T-helper 17 cell (primary cell): ENCODE measurements at places on chromosomes 4 and X.

GRCh38 chr4:141352909-141353525, 132.3 kb downstream of the ZNF330 start:
- H3K36me3 ChIP-seq = no peaks in the 10 kb centered on the region
- peaks cover 4% of the 10 kb centered on the region for H3K4me1 ChIP-seq
- H3K27me3 ChIP-seq = peaks cover 10% of the 10 kb centered on the region
- H3K27ac ChIP-seq = no peak overlapping the region
- H3K4me3 ChIP-seq = no peak overlapping the region

- no peaks in the 10 kb centered on the region for H3K36me3 ChIP-seq
- no peak for DNase-seq
- no peaks in the 10 kb centered on the region for H3K27me3 ChIP-seq
- no peak overlapping the region for H3K27ac ChIP-seq
- no peak overlapping the region for H3K4me3 ChIP-seq
Measured at GRCh38 chr4:75107755-75108612, 175.1 kb downstream of the PARM1 start.

GRCh38 chr4:111812114-111812513, 333.1 kb upstream of the FAM241A start:
- no peak overlapping the region for H3K4me3 ChIP-seq
- no peak overlapping the region for H3K27ac ChIP-seq
- no peaks in the 10 kb centered on the region for H3K4me1 ChIP-seq
- H3K36me3 ChIP-seq = no peaks in the 10 kb centered on the region

DNA sequence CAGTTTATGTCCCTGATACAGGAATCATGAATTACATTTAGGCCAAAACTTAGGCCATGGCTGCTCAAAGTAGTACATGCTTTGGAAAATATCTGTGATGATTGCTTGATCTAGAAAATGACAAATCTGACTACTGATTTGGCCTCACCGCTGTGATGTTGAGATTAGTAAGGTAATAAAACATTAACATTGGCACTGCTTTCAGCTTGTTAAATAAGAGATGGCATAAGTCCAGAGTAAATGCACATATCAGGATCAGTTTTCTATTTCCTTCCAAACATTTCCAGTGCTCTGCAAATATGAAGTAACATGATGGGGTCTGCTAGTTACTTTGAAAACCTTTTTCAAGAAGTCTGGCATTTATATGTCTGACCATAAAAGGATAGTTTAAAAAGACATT, 687.3 kb upstream of the ACTRT1 start:
- no peak overlapping the region for H3K27ac ChIP-seq
- no peaks in the 10 kb centered on the region for H3K4me1 ChIP-seq
- H3K36me3 ChIP-seq = no peaks in the 10 kb centered on the region
- DNase-seq = no peak
- H3K4me3 ChIP-seq = no peak overlapping the region

DNA sequence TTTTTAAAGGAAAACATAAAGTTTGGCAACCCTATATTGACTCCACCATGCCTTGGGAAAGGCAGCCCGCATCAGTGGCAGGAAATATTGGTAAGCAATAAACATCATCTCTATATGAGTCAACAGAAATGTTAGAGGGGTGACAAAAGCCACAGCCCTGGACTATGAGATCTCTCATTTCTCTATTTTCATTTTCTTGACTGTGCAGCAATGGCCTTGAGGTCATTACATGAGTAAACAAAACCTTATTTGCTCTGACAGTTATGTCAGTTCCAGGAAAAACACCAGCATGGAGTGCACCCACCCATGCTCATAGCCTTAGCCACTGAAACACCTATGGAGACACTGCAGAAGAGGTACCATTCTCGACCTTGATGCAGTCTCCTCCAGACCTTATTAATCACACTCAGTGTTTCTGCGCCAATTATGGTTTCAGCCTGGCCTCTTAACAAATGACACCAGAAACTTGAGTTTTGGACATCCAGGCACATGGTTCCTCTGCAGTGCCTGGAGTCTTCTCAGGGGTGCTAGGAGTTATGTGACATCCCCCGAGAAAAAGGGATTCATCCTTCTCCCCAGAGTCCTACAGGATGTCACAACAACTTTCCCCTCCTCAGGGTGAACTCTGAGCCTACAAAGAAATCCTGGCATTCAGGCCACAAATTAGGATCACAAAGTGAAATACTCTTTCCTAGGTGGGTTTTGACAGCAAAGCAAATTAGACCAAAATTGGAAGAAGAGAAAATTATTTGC, 16.0 kb upstream of the HPGD start:
- H3K4me1 ChIP-seq = no peaks in the 10 kb centered on the region
- no peak overlapping the region for H3K4me3 ChIP-seq
- no peak overlapping the region for H3K27ac ChIP-seq
- no peaks in the 10 kb centered on the region for H3K27me3 ChIP-seq
- no peak for DNase-seq
